ENCODE measurements at places on chromosomes 12 and 14.

DNA sequence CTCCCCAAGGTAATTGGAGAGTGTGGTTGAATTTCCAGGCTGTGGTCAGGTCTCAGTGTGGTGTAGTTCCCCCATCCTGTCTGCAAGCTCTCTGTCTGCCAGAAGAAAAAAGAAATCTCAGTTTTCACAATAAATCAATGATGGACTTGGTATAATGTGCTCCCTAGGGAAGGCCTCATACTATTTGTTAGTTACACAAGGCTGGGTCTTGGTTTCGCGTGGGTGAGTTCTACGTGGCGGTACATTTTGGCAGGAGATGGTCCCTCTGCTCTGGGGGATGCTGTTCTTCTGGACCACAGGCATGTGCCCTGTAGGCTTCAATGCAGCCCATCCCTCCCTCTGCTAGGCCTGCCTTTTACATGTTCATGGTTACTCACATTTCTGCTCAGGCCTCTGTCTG lies 206.4 kb upstream of the PELI2 start:
- no peak for DNase-seq

DNA sequence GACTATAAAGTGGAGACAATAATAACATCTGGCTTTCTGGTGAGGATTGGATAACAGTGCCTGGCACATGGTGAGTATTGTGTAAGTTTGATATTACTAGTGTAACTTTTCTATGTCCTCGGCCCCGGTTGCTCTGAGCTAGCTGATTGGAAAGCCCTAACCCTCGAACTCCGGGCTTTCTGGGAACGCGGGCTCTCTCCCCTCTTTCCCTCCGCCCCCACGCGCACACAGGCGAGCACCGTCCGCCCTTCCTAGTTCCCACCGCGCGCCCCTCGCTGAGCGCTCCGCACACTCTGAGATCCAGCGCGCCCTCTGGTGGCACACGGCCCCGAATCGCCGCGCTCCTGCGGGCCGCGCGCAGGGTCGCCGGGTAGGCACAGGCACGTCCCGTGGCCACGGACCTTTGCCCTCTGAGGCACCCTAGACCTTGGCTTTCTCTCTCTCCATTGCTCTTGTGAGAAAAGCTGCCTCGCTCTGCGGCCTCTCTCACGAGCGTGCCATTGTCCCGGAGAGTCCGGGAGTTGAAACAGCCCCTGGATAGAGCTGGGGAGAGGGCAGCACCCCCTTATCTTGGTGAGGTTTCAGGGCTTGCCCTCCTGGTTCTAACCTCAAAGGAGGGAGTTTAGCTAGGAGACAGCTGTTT lies 23.2 kb upstream of the ESRRB start:
- peak; percentile 63 for DNase-seq

DNA sequence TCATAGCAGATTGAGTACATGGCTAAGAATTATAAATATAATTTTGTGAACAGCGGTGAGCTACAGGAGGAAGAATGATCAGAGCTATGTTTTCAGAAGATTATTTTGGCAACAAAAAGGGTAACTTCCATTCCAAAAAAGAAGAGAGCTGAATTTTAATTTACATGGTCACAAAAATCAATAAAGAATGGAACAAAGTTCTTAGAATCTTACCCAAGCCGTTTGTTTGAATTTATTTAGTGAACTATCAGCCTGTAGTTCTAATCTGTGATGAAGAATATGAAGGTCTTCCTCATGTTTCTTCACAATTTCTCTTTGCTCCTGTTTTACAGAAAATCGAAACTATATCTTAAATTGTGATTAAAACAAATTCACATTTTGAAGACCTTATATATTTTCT lies 54.4 kb upstream of the C12orf50 start:
- DNase-seq, result no peak

DNA sequence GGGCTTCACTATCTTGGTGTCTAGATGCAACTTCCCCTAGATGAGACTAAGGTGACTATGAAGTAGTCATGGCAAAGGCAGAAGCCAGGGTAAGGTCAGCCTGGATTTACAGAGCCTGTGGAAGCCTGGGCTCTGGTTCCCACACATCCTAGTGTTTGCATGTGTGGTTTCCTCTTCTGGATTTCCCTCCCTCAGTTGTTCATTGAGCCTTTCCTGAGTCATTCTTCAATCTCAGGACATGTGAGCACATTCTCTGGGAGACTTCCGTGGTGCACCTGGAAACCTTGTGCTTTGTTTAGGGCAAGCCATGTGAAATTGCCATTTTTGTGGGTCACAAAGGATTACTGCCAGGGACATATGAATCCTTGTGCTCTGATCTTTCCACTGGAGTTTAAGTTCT lies 236.6 kb downstream of the C12orf75 start:
- no peak for DNase-seq

- no peak for DNase-seq
Measured at GRCh38 chr14:51697848-51698247, 46.1 kb downstream of the FRMD6 start.

DNA sequence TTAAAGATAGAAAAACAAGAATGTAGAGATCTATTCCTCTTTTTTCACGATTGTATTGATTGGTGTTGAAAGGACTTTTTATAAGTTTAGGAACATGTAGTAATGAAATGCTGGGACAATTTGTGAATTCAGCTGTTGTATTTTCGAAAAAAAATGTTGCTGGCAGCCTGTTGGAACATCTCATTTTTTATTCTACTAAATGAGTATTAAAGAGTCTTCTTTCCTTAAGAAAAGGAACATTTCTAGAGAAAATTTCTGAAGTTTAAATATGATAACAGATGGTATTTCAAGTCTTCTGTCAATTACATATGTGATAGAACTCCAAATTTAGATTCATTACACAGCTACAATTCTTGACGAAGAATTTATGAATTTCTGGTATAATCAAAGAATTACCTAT lies 189.6 kb downstream of the TMEM117 start:
- no peak for DNase-seq

DNA sequence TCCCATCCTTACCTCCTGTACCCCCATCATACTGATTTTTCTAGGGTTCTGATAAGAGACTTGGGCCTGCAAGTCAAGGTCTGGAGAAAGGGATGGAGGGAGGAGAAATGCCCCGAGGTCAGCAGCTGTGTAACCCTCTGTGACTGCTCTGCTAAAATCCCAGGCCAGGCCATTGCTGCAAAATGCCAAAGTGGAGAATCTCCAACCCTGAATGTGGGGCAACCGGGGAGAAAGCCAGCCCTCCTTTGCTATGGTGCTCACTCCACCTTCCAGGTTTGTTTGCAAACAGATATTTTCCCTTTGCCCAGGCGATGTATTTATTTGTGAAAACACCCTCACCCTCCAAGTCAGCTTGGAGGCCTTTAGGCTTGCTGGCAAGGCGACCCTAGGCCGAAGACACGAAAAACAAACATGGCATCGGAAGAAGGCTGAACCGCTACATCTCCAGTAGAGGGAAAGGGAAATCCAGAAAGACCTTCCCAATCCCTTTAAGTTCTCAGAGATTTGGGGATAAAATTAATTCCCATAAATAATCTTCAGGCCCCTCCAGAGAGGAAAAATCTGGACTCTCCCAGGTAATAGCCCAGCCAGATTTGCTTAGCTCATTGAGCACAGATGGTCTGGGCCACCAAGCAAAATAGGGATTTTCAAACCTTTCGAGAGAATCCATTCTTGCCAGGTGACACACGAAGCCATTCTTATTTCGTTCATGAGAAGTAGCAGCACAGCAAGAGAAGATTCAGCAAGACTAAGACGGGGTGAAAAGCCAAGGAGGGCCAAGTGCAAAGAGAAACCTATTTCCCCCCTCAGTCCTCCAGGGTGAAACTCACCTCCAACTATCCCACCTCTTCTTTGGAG lies 1.3 kb upstream of the TBX5 start:
- no peak for DNase-seq

- no peak for DNase-seq
Measured at GRCh38 chr14:38217553-38217952, 9.8 kb downstream of the SSTR1 start.

GRCh38 chr12:8045952-8046944 lies 13.7 kb downstream of the FOXJ2 start:
- peak; percentile 79 for DNase-seq

DNA sequence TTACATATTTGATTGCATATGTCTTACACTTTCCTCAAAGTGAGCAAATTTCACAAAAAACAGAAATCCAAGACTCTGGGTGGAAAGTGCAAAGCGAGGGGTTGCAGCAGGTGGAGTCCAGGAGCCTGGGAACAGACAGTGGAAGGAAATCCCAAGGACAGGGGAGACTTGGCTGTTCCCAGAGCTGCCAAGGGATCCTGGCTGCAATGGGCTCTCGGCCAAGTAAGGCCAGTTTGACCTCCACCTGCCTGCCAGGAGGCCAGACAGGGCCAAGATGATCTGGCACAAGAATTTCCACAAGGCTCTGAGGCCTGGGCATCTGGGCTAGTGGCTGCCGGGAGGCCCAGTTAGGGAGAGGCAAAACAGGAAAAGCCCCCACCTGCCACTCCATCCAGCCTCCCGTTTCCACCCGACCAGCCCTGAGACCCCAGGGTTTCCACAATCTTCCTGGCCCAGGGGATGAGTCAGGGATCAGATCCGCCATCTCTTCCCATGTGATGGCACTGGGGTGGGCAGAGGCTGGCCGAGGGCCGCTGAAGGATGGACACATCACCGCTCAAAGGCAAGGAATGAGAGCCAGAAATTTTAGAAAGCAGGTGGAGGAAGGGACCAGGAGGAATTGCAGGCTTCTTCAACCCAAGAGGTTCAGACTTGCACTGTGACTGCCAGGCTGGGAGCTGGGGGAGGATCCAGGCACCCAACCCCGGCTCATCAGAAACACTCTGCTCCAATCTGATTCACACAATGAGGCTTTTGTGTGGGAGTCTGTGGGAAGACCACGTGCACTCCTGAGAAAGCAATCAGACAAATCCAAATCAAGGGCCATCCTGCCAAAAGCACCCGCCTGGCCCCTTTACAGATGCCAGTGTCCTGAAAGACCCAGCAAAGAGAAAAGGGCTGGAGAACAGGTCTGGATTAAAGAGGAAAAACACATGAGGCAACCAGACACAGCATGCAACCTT lies 16.3 kb downstream of the SCARB1 start:
- DNase-seq, result no peak

DNA sequence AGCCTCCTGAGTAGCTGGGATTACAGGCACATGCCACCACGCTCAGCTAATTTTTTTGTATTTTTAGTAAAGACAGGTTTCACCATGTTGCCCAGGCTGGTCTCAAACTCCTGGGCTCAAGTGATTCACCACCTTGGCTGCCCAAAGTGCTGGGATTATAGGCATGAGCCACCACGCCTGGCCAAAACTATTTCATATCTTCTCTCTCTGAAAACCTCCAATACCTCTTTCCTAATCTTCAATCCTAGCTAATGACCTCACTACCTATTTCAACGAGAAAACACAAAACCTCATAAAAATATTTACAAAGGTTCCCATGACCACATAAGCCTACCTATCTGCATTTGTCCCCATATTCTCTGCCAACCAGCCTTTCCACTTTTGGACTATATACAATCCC lies 32.3 kb upstream of the ANKS1B start:
- DNase-seq, result no peak

DNA sequence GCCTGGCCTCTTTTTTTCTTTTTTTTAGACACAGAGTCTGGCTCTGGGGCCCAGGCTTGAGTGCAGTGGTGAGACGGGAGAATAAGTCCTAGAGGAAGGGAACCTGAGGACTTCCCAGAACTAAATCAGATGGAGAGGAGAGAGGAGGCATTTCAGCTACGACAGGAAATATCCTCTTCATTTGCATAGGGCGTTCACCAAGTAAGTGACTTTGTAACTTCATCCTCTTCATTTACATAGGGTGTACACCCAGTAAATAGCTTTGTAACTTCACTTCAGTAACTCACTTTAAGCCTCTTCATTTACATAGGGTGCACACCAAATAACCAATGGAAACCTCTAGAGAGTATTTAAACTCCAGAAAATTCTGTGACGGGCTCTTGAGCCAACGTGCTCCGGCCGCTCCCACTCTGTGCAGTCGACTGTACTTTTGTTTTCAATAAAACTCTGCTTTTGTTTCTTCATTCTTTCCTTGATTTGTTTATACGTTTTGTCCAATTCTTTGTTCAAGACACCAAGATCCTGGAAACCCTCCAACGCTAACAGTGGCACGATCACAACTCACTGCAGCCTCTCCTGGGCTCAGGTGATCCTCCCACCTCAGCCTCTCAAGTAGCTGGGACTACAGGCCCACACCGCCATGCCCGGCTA lies 21.4 kb upstream of the ANKRD9 start:
- DNase-seq, result peak; percentile 67

- no peak for DNase-seq
Measured at GRCh38 chr14:51883232-51883631, 22.8 kb downstream of the GNG2 start.

- no peak for DNase-seq
Measured at GRCh38 chr14:101025696-101026095, 122.2 kb upstream of the RTL1 start.

GRCh38 chr12:2332947-2333346 lies 280.2 kb downstream of the CACNA1C start:
- DNase-seq, result no peak

- DNase-seq, result peak; percentile 9
Measured at GRCh38 chr12:53735-54730, 12.5 kb upstream of the IQSEC3 start.

DNA sequence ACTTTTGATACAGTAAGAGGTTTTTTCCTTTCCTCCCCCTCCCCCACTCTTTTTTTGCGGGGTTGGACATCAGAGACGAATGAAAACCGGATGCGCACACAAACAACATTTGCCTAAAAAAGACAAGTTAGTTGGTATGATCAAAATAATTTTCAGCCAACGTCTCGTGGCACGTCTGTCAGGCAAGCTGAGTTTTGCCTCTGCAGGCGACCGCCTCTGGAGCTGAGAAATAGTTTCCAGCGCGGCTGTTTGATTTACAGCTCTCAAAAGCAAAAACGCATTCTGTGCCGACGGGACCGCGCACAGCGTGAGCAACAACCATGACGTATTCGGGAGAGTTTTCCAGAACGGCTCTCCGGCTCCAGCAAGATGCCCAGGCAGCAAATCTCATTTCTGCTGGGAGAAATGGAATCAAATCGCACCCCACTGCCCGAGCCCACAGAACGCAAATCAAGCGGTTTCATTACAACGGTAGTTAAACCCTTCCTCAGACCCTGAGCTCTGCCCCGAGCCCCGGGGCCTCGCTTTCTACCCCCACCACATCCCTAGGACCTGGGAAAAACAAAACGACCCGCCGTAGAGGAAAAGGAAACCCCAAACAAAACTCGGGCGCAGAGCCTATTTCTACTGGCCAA lies 14.2 kb upstream of the CALM1 start:
- no peak for DNase-seq

DNA sequence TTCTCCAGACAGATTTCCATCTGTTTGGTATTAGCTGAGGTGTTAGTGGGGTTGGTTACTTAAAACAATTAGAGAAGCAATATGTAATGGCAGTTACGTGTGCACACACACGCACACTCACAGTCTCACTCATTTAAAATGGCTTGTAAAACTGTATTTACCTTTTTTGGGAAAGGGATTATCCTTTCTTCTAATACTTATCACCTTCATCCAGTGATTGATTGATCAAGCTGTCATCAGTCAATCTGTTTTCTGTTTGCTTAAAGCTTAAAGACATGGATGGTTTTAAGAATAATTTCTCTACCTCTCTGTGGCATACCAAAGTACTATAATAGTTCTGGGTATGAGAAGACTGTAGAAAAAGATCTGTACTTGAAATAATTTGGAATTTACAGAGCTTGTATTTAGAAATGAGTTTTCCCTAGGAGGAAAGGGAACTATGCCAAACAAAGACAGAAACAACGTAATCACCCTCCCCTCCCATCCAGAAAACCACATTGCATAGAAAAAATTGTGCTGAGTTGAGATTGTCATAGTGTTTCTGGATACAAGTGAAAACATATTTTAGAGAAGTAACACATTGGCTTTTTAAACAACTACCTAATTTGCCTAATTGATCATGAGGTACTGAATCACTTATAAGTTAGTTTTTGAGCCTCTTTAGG lies 455.8 kb downstream of the PCNX1 start:
- DNase-seq, result peak; percentile 80
